Activated naive CD8-positive, alpha-beta T cell treated with anti-CD3 and anti-CD28 coated beads, Interleukin-2, amount 50 U/mL, for 16 hours (primary cell): ENCODE measurements at places on chromosomes 5 and 9.

DNA sequence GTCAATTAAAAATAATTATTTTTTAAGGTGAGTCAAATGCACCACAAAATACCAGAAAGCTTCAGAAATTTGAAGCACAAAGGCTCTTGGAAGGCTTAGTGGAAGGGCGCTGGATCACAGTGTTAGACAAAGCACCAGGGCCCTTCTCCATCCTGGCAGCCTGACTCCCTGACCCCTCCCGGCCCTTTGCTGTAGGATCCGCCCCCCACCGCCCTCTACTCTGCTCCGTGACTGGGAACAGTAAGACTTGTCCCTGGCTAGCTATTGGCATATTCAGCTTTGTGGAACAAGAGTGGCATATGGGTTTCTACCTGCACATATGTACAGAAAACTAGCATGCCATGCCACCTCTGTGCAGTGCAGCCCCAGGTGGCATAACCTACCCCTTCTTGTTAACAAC, 222.1 kb downstream of the SYK start:
- DNase-seq: no peak

DNA sequence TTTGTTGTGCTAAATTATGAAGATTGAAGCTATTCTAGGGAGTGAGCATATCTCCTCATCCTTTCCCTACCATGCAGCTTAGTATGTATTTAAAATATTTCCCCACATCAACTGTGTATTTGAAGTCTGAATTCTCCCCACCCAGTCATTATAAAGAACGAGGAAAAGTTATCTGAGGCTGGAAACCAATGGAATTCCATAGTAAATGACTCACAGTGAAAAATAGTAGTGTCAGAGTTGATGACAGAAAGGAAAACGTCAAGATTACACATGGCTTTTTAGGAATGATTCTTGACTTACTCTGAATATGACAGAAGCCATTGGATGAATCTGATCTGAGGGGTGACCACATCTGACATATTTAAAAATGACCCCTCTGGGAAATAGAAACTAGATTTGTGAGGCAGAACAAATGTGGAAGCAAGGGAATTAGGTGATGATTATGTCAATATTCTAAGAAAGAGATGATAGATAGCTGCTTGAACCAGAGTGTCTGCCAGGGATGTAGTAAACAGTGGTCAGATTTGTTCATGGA, 1768.9 kb upstream of the CDH9 start:
- DNase-seq: no peak

GRCh38 chr5:59274106-59274636, 619.4 kb downstream of the PDE4D start:
- no peak for DNase-seq

DNA sequence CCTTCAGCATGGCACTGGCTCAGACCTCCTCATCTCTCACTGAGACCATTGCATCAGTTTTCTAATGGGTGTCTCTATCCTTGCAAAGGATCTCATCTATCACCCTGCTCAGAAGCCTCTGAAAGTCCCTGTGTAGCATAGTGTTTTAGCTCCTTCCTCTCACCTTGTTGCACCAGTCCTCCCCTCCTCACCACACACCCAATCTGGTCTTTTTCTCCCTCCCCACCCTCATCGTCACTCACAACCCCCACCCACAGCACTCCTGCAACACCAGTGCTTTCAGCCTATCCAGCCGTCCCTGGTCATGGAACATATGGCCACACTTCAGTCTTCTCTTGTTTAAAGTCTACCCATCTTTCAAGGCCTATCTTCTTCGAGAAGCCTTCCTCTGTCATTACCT, 74.5 kb downstream of the ANGPTL2 start:
- no peak for DNase-seq

DNA sequence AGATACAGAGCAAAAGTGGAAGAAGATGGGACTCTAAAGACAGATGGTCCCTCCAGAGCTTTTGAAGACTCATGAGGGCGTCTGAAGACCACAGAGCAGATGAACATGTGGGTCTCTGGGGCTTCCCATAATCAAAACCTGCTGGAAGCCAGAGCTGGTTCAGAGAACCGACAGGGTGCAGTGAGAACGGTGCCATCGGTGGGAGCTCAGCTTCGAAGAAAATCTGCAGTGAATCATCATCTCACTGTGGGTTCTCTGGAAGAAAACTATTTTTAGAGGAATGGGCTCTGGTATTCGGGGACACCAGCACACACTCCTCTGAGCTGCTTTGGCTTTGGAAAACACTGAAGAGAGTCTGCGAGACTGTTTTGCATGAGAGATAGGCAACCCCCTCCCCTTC, 222.4 kb upstream of the PANK3 start:
- no peak for DNase-seq

GRCh38 chr5:170805666-170806065, 22.1 kb downstream of the GABRP start:
- DNase-seq: no peak

DNA sequence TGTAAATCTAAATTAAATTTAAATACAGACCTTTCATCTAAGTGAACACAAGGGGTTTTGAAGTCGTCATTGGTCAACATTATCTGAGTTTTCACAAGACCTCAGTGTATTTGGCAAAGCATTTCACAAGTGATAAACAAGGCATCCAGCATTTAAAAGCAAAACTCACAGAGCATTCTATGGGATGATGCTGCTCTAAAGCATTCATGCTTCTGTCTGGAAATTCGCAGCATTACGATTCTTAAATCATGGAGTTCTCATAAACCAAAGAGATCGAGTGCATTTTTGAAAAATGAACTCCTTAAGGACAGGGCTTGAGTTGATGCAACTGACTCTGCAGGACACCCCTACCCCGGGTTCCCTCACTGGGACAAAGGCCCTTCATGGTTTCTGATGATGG, 46.1 kb upstream of the SPATA31E1 start:
- DNase-seq: no peak

- DNase-seq: no peak
These were observed 116.9 kb downstream of the ARRDC3 start for GRCh38 chr5:91266184-91266705.

- no peak for DNase-seq
These were observed 166.8 kb upstream of the RFX3 start for GRCh38 chr9:3692606-3693005.

GRCh38 chr9:95937131-95937530, 61.6 kb downstream of the ERCC6L2 start:
- DNase-seq: no peak

DNA sequence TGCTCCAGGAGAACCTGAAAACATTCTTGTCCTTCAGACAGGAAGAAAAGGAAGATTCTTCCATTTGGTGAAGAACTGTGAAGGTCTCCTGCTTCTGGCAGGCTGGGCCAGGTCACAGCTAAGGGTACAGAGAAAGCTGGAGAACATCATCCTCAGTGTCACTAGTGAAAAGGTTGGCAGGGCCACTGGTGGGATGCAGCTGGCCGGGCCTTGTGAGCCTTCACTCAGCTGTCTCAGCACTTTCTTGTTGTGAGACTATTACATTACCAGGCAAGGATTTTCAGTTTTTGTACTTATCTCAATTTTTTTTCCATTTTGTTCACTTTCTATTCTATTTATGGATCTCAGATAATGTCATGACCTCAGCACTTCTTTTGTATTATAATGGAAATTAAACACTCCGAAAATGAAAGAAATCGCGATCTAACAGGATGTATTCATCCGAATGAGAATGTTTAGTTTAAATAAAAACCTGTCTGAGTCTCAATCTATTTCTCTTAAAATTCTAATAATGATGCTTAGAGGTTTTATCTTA, 9.9 kb upstream of the IFNA8 start:
- DNase-seq: no peak

DNA sequence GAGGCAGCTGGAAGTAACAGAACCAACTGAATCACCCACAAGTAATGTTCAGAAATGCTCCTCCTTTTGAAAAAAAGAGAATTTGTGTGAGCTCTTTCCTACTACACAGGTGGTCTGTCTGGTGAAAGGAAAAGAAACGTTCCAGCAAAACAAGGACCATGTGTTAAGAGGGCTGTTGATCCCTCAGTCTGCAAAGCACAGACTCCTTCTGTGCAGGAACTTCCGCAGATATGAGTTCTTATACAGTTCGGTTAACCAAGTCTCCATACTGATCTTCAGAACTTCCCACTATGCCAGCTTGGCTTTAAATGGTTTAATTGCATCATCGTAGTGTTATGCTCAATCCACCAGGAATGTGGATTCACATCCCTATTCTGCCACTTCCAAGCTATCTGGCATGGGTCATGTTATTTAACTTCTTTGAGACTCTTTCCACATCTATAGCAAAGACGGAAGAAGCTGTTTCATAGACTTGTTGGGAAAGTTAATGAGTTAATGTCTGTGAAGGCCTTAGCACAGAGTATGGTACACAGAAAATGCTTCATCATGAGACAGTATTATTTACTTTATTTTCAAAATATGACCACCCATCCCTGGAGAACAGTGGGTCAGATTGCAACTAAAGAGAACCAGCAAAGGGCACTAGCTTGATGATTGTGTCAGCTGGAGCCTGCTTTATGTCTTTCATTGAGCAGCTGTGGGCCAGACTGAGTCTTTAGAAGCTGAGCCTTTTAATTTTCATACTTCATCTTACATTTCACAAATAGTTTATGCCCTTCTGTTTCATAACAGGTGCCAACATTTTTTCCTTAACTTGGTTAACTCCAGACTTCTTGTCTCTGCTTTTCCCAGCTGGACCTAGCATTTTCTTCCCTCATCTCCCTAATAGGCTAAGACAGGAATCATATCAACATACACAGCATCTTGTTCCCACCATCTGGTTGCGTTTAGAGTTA, 89.9 kb downstream of the MAMDC2 start:
- DNase-seq: no peak

DNA sequence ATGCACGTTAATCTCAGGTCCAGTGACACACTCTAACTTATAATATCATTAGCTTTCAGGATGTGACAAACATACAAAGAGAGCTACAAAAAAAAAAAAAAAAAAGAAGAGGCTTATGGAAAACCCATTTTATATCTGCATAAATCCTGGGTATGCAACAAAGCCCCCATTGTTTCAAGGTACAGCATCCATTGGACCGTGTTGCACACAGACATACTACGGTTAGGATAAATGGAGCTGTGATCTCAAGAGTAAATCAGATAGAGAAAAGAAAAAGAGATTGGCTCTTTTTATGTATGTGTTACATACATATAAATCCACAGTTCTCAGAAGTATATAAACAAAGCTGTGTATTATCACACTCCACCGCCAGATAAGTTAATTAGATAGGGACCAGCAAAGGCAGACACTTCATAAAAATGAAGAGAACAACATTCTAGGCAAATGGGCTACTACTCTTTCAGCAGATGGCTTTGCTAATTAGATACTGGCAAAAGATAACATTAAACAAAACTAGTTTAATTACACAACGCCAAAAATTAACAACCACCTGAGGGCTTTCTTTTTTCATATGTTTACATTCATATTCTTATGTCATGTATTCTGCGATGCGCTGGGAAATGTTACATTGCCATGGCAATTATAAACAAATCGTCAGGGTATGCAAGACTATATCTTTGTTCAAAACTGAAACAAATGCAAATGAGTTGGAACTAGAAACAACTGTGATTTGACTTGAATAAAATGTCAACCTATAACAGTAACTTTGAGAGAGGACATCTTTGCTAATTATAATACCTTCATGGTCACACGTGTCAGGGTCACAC, 304.2 kb downstream of the SEMA5A start:
- no peak for DNase-seq

- no peak for DNase-seq
These were observed 72.1 kb upstream of the ZNF618 start for GRCh38 chr9:113803811-113804589.

- no peak for DNase-seq
These were observed 10.1 kb upstream of the NEURL1B start for GRCh38 chr5:172630986-172631385.

DNA sequence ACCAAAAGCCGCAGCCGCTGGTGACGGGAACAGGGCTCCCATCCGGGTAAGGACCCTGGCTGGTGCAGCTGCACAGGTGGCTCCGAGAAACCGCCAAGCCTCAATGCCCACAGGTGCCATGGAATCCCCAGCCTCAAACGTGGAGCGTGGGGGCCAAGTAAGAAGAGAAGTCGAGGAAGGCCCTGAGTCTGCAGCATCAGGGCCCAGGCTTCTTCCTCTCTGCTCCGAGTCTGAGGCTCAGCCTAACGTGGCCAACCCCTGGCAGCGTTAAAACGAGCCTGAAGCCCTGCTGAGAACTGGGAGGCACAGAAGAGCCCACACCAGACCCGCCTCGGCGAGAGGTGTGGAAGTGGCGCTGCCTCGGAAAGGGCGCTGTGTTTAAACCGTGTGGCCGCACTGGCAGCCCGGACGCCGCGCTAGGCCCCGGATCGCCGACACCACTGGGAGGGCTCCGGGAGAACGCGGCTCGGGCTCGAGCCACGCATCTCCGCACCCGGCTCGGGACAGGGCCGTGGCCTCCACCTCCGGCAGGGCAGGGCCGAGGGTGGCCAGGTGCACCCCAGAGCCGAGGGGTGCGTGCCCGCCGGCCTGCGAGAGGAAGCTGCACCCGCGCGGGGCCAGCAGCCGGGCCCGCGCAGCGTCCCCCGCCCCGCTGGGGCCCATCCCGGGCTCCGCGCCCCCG, 730 bp downstream of the ZMYND19 start:
- no peak for DNase-seq

DNA sequence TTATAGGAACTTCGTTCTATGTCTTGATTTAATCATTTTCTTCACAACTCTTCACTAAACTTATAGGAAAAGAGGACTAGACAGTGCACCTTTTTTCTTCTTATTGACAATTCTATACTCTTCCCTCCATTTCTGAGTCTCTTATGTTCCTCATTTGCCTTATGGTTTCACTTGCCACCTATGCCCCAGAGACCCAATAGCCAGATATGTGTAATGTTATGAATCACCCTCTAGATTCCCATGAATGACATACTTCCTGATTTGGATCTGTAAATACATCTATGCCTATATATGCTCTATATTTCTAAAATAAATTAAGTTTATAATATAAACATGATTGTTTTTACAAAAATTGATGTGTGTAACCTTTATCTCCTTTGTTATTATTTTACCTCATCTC, 514.1 kb upstream of the MEF2C start:
- DNase-seq: no peak

DNA sequence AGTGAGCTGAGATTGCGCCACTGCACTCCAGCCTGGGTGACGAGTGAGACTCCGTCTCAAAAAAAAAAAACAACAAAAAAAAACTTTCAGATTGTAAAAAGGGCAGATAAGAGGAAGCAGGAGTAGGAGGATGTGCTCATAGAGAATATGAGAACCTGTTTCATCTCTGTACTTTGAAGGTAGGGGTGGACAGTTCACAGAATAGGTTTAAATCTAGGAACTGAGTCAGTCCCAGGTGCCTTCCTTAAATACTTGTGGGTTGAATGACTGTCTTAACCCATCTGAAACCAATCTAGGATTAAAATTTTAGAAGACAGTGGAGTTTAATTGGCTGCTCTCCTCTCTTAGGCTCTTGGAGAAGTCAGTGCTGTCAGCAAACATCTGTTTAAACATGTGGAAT, 12.4 kb downstream of the POLK start:
- no peak for DNase-seq
